ENCODE measurements at places on chromosomes 7 and 10.

- no peak for DNase-seq
Observed at GRCh38 chr7:45874408-45875131, 1.7 kb upstream of the CCDC201 start.

DNA sequence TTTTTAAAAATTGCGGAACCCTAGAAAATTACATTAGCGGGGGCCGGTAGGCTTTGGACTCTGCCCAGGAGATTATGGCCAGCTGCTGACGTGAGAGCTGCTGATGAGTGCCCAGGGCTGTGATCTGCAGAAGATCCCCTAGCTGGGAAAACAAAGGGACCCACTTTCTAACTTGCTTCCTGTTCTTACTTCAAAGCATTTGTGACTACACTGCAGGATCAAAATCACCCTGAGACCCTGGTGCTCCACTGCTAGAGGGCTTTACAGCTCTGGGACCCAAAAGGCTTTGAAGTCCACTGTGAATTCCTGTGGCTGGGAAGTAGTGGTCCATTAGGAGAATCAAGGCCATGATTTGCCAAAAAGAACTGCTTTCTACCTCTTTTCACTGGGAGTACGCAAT is 499.4 kb upstream of the AKR1E2 start:
- DNase-seq = no peak

- no peak for DNase-seq
Observed at GRCh38 chr10:114767101-114767985, 54.2 kb upstream of the FHIP2A start.

DNA sequence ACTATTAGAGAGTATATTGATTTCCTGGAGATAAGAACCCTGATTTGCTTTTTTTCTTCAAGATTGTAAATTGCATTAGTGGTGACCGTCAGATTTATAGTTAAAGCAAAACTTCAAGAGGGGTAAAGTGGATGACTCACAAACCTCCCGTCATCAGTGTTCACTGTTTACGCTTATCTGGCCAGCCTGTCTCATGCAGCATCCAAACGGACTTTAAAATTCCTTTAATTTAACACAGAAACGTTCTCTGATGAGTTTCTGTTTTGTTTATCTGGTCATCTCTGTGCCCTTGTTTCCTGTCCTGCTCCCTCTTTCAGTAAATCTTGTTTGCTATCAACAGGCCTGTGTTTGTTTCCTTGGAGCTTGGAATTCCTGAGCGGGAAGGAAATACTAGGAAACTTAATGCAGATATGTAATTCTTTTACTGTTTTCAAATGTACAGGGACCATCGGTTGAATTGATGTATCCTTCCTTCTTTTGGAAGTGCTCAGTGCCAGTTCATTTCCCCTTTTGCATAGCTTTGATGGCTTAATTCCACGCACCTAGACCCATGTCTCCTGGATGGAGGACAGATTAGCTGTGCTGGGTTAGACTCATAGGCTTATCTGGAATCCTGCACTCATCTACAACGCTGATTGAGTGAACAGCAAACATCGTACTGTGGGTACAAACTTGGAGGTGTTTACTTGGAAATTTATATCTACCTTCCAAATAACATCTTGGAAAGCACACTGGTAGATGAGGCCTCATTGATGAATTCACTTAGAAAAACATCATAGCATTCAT is 21.3 kb downstream of the PTPRE start:
- DNase-seq = no peak

- DNase-seq = peak; percentile 13
Observed at GRCh38 chr10:1368842-1369171, 312.6 kb downstream of the WDR37 start.

GRCh38 chr10:120424198-120424464 is 32.9 kb upstream of the PLPP4 start:
- DNase-seq = no peak

- no peak for DNase-seq
Observed at GRCh38 chr7:114687238-114687637, 234.7 kb upstream of the MDFIC start.

GRCh38 chr7:131090188-131090587 is 237.5 kb upstream of the MKLN1 start:
- no peak for DNase-seq

GRCh38 chr10:74816824-74817498 is 9.4 kb upstream of the KAT6B start:
- DNase-seq = no peak

DNA sequence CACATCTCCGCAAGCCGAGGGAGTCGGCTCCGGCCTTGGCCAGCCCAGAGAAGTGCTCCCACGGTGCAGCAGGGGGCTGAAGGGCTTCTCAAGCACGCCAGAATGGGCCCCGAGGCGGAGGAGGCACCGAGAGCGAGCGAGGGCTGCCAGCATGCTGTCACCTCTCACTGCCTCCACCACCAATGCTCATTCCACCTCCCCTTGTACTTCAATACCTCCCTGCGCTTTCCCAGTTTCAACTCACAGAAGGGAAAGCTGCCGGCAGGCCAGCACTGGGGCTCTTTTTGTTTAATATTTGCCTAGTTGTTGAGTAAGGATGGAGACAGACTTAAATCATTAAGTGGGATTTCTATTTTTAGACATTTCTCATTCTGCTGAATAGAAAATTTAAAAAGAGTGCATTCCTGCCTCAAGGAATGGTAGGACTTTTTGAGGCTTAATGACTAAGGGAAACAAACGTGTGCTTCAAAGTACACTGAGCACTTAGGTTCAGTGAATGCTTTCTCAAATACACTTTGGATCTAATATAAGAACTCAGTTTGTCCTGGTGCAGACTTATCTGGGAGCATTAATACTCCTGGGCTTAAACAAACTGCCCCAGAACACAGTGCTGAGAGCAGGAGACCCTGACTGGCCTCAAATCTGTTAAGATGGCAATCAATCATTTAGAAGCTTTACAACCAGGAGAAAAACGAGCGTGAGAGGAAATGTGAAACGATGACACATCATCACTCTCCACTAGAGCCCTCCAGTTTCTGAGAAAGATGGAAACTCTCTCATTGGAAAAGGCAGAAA is 131.2 kb downstream of the RALA start:
- no peak for DNase-seq

GRCh38 chr7:142642316-142642715 is 107.0 kb upstream of the PRSS1 start:
- DNase-seq = no peak

- DNase-seq = no peak
Observed at GRCh38 chr10:93026072-93026471, 34.5 kb upstream of the CYP26C1 start.

- DNase-seq = no peak
Observed at GRCh38 chr10:14683256-14683655, 91.4 kb downstream of the FAM107B start.

GRCh38 chr7:74544706-74545469 is 91.2 kb downstream of the GTF2IRD1 start:
- no peak for DNase-seq

DNA sequence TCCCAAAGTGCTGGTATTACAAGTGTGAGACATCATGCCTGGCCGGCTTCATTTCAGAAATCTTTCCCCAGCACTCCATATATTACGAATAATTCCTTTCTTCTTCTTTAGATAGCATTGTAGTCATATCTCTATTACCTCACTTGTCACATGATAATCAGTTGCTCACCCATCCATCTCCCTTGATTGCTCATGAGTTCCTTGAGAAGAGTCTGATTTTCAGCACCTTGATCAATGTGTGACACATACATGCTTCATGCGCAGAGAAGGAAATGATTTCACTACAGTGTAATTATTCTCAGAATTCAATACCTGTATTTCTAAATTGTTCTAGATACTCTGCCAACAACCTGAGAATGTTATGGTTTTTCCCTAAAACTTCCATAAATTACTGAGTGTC is 26.7 kb upstream of the GGCT start:
- DNase-seq = no peak

- no peak for DNase-seq
Observed at GRCh38 chr10:123480845-123481244, 185.3 kb upstream of the GPR26 start.

DNA sequence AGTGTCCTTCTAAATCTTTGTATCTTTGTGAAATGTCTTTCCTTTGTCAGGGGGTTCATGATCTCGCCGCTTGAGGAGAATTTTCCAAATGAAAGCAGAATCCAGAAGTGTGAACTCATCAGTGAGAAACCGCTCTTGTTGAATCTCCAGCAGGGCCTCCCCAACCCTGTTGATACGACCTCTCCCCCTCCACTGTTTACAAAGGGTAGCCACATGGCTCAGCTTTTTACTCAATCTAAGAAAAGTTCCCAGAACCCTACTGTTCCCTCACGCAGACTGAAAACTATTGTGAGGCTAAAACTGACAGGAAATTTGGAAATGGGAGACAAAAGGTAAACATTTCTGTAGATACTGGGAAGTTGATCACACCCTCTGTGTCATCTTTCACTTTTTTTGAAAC is 73.9 kb downstream of the SEMA3C start:
- no peak for DNase-seq

GRCh38 chr7:30543813-30544525 is 39.3 kb upstream of the GGCT start:
- DNase-seq = no peak

DNA sequence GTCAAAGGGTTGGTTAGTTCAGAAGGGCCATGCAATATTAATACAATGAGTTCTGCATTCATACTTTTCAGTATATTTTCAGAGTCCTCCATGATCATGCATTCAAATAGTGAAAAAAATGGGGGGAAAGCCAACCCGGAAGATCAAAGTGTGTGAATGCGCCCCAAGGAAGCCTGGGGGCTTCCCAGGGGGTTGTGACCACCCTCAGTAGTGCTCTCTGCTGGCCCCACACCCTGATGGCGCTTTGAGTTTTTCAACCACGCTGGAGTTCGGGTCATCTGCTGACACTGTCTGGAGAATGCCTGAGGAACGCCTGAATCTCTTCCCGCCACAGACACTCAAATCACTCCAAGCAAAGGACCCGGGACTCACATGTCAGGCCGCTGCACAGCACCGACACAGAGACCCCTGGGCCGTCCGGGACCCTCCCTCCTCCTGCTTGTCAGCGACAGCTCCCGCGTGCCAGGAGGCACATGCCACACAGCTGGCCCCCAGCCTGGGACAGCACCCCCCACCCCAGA is 1.0 kb downstream of the TNS3 start:
- no peak for DNase-seq

- no peak for DNase-seq
Observed at GRCh38 chr7:68213838-68214237, 1217.2 kb downstream of the TYW1 start.

- DNase-seq = no peak
Observed at GRCh38 chr7:155696747-155697146, 52.3 kb downstream of the RBM33 start.

DNA sequence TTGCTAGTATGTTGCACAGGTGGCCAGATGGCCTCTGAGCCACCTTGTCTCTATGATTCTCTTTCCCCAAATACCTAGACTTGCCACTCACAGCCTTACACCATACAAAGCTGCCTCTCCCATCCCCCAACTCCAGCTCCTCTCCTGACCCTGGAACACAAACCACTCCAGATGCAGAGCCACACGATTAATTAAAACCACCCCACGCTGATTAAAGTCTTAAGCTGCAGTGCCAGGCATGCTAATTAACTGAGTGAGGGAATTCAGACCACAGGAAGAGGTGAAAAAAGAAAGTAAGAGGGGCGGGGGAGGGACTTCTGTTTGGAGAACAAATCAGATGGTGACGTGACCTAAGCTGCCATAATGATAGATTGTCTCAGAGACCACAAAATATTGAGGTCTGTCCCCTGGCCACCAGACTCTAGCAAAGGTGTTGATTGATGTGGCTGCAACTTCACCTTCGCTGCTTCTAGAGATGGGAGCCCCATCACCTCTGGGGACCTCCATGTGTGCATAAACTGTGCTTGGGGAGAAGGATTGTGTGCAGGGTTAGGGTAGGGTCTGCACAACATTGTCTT is 331.3 kb downstream of the PLXNA4 start:
- DNase-seq = no peak

DNA sequence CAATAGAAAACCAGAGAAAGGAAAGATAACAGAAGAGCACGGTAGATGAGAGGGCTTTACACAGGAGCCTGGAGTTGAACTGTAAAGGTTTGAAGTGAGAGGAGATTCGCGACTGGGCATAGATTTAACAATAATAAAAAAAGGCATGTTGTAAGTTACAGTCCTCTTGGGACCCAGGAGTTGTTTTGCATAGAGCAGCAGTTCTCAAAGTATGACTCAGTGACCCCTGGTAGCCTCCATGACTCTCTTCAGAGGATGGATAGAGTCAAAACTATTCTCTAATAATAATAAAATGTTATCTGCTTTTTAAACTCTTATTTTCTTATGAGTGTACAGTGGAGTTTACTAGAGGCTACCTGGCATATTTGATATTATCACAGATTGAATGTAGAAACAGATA is 262.3 kb downstream of the SORCS3 start:
- DNase-seq = no peak

DNA sequence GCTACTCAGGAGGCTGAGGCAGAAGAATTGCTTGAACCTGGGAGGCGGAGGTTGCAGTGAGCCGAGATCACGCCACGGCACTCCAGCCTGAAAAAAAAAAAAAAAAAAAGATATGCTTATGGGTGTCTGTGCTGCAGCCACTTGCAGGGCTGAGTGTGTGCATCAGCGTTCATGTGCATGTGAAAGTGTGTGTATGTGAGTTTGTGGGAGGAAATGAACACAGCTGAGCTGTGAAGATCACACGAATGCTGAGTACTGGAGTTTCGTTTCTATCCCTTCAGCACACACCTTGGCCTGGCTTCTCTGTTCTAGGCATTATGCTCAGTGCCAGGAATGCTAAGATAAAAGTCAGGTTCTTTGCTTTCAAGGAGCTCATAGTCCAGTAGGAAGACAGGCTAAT is 12.0 kb upstream of the SVOPL start:
- DNase-seq = no peak

DNA sequence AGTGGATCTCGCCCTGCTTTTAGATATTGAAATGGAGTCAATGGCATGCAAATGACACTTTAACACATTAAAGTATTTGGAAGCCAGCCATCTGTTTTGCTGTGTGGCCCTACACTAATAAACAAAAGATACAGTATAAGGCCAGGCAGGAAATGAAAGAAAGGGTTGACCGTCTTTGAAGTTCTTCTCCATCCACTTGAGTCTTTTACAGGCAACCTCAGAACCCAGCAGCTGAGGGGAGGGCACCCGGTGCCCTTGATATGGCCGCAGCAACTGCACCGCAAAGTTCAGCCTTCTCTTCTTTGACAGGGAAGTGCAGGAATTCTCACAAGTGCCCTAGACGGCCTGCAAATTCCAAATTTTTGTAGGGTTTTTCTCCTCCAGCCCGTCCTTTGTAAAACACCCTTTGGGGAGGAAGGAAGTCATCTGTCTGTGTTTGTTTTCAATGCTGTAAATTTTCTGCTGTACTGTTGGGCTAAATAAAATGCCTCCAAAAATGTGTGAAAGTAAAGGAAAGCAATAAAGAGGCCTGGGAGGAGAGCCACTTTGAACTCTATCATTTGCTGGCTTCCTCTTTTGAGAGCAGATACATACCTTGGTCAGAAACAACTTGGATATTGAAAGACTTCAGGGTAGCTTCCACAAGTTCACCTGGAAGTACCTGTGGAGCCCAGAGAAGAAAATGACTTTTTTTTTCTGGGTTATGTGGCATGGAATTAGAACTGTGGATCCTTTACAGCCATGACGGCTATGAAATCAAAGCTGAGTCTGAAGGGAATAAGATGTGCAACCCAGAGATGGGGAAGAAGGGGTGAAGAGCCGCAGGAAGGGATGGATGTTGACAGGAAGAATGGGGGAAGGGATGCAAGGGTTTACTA is 3.6 kb downstream of the HOXA1 start:
- no peak for DNase-seq

GRCh38 chr10:51389415-51390321 is 309.7 kb downstream of the CSTF2T start:
- DNase-seq = no peak

Data from breast epithelium (tissue), 4 donors.